ENCODE measurements at places on chromosomes 3 and 15.

DNA sequence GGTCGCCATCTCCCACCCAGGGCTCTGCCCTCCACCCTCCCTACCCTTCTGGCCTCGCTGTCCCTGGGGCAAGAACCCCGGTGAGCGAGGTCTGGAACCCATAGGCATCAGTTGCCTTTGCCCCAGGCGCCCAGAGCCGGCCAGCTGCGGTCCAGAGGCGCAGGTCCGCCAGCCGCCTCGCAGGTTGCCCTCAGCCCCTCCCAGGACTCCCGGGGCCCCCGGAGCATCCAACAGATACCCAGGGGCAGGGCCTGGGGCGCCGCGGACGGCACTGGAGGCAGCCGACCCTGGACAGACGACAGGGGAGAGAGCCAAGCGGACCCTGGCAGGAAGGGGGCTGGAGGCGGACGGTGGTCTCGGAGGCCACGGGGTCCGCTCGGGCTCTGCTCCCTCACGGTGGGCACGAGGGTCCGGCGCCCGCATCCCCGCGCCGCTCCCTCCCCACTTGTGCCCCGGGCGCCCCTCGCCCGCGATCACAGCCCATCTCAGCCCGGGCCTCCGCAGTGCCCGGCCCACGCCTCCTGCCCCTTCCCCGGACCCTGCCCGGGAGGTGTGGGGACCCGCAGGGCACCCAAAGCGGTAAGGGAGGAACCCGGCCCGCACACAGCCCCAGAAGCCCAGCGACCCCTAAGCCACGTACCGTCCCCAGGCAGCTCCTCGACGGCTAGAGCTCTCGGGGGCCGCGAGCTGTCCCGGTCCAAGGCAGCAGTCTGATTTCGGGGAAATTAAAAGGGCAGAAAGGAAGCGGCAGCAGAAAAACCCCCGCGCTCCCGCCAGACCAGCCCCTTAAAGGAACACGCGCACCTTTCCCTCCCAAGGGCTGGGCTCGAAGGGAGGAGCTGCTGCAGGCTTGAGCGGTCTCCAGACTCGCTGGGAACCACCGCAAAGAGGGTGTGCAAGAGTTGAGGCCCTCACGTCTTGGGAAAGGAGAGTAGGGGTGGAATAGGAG is at the start of gene HAPLN3:
Gene HAPLN3 (minus strand): TSS at position 726 of the 949 bp plus-strand sequence. CDS start 8,246 bp downstream, outside the sequence.
- DNase-seq: no peak

- DNase-seq: no peak
These were observed 294.3 kb downstream of the LRTM1 start for GRCh38 chr3:54633444-54634121.

- DNase-seq: no peak
These were observed 806.2 kb downstream of the NTRK3 start for GRCh38 chr15:87450314-87450713.

DNA sequence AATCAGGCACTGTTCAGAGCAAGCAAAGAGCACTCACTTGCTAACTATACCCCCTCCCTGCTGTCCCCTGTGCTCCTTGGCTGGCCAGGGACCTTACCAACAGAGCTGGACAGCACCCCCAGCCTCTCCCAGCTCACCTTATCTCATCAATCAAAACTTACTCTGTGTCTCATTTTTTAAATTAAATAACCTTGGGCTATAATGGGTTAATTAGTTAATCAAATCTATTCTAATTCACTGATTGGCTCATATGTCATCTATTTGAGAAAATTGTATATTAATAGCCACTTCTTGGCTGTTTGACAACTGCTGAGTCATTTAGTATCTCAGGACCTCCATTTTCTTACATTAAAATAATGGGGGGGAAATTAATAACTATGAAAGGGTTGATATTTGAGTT is 22.9 kb downstream of the IL5RA start:
- no peak for DNase-seq

- no peak for DNase-seq
These were observed 76.4 kb downstream of the CGGBP1 start for GRCh38 chr3:87982421-87982820.

DNA sequence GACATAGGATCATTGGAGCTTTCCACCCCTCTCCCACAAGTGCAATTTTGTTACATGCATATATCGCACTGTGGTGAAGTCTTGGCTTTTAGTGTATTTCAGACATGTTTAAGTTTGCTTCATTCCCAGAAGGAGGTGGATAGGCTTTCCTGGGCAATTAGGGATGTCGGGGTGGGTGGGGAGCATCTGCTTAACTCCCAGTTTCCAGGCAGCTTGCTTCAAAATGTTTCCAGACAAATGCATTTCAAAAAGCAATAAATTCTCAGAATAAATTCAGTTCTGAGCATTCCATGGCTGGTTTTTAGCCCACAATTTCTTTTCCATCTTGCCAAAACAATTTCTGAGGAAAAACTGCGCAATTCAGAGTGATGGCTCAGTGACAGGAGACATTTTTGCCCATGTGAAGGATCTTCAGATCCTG is 227.7 kb upstream of the ZPLD1 start:
- no peak for DNase-seq

GRCh38 chr3:107521469-107522059 is 1.2 kb upstream of the BBX start:
- DNase-seq: peak; percentile 26

DNA sequence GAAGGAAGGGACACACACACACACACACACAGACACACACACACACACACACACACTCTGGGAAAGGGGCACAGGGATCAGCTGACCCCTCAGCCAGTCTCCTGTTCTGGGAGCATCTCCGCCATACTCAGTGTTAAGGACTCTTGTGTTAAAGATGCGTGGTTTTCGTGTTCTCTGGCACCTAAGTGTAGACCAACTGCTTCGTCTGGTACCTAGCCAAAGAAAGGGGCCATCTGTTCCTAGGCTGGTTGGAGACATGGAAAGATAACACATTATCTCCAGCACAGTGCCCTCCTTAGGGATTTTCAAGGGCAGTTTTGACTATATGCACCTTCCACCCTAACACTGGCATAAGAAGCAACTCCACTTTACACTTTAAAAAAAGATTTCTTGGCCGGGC is 65.1 kb downstream of the EPHB1 start:
- DNase-seq: no peak

DNA sequence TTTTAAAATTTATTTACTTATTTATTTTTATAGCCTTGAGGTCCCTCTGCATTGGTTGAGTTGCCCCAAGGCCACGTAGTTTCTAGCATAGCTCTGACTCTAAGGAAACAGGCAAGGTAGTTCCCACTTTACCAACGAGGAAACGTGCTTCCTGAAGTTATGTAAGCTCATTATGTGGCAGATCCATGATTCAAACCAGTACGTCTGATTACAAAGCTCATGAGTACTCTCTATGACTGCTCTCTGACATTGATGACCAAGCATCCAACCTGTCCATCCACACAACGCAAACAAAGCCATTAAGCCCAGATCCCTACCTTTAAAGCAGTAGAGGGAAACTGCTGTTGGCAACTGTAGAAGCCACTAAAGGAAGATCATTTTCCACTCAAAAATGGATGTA is 25.6 kb downstream of the WWTR1 start:
- DNase-seq: no peak

DNA sequence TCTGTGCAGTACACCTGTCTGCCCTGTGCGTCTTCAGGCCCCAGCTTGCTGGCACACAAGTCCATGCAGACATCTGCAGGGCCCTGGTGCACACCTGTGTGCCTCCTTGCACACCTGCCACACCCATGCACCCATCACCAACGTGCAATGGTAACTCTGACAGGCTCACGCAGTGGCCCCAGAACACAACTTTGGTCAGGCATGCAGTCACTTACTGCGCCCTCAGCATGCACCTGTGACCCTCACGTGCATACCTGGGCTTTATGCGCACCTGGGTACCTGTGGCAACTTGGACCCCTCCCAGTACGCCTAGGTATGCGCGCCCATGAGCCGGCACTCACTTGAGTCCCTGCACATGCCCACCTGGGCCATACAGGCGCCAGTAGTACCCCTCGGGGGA is 1.7 kb downstream of the PLXND1 start:
- no peak for DNase-seq

DNA sequence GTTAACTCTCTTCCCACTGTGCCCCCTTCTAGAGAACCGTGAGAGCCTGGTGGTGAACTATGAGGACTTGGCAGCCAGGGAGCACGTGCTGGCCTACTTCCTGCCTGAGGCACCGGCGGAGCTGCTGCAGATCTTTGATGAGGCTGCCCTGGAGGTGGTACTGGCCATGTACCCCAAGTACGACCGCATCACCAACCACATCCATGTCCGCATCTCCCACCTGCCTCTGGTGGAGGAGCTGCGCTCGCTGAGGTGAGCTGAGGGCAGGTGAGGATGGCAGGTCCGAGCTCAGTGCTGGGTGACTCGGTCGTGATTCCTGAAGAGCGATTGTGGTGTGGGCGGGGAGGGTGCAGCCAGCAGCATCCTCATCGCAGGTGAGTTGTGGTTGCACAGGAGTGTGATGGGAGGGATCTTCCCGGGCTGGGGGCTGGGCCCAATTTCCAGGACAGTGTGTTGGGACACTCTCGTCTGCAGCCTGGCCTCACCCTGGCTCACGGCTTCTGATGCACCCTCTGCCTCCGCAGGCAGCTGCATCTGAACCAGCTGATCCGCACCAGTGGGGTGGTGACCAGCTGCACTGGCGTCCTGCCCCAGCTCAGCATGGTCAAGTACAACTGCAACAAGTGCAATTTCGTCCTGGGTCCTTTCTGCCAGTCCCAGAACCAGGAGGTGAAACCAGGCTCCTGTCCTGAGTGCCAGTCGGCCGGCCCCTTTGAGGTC is 8.0 kb downstream of the MCM2 start:
- no peak for DNase-seq

DNA sequence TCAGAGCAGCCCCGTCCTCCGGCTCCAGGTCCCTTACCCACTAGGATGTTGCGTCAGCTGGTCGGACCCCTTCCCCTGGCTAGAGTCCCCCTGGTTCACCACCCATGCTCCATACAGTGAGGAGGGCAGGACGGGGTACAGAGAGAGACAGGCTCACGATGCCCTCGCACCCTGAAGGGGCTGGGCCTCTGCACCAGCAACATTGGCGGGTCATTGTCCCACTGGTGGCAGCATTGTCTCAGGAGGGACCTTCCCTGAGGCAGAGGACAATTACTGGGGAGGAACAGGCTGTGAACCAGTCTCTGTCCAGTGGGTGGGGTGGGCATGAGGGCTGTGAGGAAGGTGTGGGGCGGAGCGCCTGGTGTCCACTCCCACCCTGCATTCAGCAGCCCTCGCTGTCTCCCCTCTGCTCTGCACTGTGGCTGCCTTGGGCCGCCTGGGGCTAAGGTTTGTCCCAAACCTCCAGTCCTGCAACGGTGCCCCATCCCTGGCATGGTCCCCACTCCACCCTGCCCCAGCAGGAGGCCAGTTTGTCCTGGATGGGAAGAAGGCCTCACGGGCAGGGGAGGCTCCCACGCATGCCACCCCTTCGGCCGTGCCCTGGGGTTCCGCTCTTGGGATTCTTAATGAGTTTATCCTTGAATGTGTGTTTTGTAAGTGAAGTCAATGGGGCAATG is 48.0 kb upstream of the KLF13 start:
- no peak for DNase-seq

- DNase-seq: no peak
These were observed 13.3 kb upstream of the SOX2 start for GRCh38 chr3:181698263-181698954.

DNA sequence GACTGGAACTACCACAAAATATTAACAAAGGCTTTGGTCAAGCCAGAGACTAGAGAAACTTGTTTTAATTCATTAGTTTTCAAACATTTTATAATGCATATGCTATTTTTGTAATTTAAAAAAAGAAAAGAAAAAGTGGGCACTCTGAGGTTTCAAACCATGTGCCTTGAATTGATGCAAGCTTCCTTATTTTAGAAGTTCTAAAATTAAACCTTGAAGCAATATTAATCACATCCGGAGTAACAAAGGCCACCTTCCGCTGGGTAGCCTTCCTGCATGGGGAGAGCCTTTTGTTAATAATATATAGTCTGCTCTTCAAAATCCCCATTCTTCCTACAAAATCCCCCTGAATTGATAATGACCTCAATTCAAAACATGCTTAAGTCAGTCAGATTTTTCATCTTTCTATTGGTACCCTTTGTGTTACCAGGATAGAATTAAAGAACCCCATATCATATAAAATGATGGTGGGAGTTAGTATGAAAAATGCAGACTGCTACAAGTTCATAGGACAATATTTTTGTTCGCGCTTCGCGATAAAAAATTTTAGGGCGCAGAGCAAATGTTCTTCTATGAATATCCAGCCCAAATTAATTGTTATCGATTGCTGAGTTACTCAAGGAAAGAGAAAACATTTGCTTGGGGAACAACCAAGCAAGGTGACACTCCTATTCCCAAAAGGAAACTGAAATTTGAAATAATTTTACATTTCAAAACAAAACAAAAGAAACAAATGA is 30.6 kb downstream of the LDHAL6B start:
- DNase-seq: peak; percentile 51

DNA sequence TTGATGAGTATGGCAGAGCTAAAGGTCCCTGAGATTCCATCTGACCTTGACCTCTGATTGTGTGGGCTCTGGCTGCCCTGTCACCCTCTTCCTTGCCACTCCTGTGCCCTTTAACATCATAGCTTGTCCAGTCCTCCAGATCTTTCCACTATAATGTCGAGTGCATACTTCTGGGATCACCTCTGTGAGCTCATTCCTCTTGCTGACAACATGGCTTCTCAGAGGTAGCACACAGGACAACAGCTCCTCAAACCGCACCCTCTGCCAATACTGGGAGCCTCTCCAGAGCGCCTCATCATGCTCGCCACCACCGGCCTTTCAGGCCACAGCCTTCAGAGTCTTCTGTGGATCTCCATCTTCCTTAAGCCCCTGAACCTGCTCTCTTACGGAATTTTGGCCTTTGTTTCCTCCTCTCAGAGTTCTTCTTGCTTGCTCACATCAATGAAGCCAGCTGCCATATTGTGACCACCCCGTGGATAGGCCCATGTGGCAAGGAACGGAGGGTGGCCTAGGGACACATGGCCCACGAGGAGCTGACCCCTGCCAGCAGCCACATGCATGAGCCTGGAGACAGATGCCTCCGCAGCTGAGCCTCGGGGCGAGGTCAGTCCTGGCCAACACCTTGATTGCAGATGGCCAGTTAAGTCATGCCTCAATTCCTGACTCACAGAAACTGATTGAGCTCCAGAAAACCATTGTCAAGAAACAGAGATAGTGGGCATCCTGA is 31.1 kb downstream of the PLA2G4D start:
- no peak for DNase-seq

DNA sequence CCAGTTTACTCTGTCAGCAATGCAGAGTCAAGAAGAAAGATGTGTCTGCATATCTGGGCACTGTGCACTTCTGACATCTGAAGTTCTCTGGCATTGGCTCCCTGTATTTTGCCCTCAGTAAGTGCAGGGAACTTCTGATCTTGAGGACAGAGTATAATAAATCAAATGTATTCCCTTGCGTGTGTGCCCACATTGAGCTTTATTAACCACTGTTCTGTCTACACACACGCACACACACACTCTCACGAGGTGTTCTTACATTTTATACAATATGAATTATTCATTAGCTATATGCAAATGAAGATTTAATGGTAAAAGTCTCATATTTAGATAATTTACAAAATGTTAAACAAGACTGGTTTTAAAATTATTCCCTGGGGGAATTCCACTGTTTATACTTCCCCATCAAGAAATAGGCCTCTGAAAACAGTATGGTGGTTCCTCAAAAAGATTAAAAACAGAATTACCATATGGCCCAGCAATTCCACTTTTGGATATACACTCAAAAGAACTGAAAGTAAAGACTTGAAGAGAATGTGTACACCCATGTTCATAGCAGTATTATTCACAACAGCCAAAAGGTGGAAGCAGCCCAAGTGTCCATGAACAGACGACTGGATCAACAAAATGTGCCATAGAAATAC is 24.6 kb upstream of the ANPEP start:
- DNase-seq: no peak

GRCh38 chr3:152718810-152719209 is 116.1 kb upstream of the P2RY1 start:
- no peak for DNase-seq

GRCh38 chr15:32698773-32699390 is 18.9 kb upstream of the GREM1 start:
- no peak for DNase-seq

Data from GM06990 (cell line).